IMR-90 (cell line): ENCODE measurements at places on chromosomes 7 and 10.

GRCh38 chr10:11359869-11360268 lies 251.6 kb downstream of the USP6NL start:
- DNase-seq: no peak

GRCh38 chr7:137928626-137929025 lies 73.3 kb downstream of the CREB3L2 start:
- no peak for DNase-seq

DNA sequence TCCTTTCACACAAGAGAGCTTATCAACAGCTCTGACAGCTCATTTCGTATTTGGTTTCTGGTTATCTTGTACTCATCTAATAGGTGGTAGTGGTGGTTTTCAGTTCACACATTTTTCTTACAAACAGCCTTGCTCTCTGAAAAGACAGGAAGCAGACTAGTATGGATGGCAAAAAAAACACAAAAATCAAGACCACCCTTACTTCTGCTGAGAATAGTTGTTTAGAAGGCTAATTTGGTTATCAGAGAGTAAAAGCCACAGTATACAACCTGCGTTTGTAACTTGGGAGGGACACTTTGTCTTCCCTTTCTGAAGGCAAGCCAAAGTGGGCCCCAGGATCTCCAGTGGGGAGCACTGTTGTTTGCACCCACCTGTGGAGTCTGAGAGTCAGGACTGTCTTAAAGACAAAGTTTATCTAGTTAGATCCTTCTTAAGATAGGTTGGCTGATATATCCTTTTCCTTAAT lies 68.0 kb downstream of the PIP4K2A start:
- DNase-seq: no peak

GRCh38 chr10:51744235-51745000 lies 45.0 kb upstream of the CSTF2T start:
- no peak for DNase-seq

DNA sequence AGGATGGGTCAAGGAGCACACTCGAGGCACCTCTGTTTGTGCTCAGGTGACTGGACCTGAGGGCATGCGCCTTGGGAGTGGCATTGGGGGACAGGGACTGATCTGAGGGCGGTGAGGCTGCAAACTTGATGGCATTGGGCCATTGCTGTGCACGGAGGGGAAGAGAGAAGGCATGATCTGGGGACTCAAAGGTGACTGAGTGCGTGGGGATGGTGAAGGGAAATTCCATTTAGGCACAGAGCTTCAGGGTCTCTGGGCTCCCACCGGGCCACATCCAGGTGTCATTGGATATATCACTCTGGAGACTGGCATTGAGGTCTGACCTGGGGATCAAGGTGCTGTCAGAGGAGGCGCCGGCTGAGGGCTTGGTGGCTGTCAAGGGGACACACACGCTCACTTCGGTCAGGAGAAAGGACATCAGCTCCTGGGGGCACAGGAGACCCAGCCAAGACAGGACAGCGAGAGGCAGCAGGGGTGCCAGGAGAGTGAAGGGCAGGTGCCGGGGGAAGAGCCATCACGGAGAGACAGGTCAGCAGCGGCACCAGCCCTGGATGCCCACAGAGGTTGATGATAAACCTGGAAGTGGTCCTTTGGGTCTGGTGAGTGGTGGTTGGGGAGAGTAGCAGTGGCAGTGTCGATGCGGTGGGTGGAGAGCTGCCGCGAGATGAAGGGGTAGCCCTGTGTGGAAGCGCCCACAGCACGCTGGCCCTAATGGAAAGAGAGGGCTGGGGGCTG lies 5.5 kb downstream of the ADCK2 start:
- no peak for DNase-seq

GRCh38 chr10:116155191-116155590 lies 117.8 kb downstream of the GFRA1 start:
- no peak for DNase-seq

DNA sequence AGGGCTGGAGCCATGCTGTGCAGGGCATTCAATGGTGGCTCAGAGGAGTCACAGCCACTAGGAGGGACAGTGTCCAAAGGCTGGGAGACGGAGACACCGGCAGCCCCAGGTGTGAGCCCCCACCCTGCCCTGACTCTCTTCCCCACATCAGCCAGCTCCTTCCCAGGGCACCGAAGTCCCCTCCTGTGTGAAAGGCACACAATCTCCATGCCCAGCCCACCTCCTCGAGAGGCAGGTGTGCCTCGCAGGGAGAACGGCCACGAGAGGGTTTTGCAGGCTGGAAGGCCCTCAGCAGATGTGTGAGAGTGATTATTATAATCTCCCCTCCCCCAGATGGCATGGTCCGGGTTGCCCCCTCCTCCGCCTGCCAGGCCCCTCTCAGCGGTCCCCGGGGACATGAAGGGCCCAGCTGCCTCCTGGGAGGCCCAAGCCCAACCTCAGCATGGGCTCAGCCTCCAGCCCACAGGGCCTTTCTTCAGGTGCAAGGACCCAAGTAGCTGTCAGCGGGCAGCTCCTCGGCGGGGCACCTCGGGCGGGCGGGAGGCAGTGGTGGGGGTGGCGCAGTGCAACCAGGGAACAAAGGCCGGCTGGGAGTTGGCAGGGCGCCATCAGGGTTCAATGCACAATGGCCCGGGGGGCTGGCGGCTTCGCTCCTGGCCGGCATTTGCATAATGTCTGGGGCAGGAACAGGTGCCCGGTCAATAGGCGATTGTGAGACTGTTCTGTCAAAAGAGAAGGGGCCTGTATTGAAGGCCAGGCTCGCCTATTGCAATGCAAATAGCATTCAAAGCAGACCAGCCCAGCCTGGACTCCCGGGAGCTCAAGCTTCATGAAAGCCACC lies 155.3 kb upstream of the ZMIZ1 start:
- DNase-seq: no peak

GRCh38 chr7:131533151-131533559 lies 23.3 kb downstream of the PODXL start:
- DNase-seq: no peak

GRCh38 chr7:110157631-110158362 lies 933.1 kb upstream of the LRRN3 start:
- DNase-seq: peak; percentile 51

GRCh38 chr10:132892004-132892403 lies 50.4 kb downstream of the CFAP46 start:
- DNase-seq: peak; percentile 60

GRCh38 chr7:128757203-128757602 lies 18.0 kb downstream of the CALU start:
- no peak for DNase-seq

DNA sequence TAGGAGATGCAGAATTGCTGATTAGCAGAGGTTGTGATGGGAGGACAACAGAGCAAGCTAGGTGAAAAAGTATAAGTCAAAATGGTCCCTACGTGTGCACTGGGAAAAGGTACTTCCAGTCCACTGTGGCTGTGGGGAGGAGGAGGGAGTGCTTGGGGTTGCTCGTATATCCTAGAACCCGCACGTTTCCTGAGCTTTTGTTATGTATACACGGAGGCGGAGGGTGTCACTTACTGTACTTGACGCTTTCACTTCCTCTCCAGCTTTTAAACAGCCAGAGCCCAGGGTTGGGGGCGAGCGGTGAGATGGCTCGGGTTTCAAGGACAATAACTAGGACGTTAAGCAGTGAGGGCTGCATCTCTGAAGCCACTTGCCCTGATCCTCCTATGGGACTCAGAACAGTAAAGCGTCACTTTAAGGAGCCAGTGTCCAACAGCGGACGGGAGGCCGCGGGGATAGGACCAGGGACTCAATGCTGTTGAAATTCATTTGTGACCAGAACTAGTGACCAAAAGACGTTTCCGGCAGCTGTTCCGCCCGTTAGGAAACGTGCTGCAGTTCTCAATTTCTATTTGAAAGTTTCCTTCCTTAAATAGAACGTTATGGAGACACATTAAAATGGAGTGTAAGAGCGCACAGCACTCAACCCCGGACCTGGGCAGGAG lies 985 bp upstream of the ETV1 start:
- DNase-seq: peak; percentile 37

DNA sequence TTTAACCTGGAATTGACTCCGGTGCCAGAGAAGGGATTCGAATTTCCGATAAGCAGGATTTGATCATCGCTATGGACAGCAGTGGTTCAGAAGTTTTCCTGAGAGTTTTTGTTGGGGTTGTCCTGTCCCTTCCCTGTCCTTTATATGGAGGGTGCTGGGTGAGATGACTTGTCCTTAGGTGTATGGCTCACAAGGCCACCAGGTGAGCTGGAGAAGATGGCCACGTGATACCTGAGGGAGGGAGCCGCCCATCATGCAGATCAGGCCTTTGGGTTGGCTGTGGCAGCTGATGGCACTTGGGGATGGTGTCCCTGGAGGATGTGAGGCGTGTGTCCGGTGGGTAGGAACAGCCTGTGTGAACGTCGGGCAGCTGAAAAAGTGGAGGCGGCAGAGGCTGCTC lies 187.7 kb downstream of the PTPN20 start:
- no peak for DNase-seq

- DNase-seq: no peak
Observed at GRCh38 chr10:133440633-133441285, 13.0 kb upstream of the SCART1 start.

- DNase-seq: no peak
Observed at GRCh38 chr7:236967-237366, 44.6 kb downstream of the FAM20C start.

DNA sequence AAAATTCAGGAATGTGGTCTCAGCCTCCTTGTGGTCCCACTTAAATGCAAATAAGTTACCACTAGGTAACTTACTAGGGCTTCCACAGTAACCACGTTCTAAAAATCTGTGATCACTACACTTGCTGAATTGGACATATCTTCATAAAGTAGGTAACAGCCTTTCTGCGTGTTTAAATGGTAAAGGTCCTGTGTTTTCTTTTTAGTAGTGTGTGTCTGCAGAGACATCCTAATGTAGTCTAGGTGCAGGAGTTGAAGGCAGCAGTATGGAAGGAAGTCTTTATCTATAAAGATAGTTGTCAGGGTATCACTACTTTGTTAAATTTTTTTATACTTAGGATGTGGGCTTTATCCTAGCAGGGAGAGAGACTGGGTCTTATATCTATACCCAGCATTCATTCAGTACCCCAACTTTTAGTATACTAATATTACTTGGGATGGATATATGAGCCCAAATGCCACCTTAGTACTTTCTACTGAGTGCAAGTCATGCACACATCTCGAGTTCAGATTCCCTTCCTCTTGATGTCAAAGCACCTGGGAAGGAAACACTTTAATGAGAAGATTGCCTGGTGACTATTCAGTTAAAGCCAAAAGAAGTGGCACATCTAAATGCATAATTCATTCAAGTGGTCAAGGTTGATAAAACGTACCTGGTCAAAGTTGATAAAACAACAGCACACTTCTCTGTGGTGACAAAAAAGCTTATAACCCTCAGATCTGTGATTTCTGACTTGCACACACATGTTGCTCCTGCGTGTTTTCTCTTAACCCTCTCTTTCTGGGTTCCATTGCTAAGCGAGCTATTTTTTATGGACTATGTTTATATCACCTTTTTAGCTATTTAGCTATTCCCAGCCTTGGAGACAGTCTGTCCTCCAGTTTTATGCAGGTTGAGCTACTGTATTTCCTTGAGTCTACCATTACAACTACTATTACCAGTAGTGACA lies 281.1 kb upstream of the DKK1 start:
- no peak for DNase-seq

GRCh38 chr7:32659853-32660252 lies 164.6 kb downstream of the AVL9 start:
- DNase-seq: no peak

DNA sequence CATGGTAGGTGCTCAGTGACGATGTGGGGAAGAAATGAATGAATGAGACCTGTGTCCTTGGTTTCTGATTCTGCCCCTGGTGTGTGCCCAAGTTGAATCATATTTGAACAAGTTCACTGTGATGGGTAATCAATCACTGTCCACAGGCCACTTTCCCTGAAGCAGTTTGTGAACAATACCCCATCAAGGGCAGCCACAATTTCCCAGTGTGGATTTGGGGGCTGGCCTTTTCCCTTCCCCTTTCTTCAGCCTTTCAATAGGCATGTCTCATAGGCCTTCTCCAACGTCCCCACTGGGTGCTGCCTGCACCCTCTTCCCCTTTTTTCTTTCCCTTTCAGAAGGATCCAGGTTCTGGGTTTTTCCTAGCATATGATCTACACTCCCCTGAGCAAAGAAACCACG lies 64.7 kb downstream of the CREB5 start:
- DNase-seq: no peak

DNA sequence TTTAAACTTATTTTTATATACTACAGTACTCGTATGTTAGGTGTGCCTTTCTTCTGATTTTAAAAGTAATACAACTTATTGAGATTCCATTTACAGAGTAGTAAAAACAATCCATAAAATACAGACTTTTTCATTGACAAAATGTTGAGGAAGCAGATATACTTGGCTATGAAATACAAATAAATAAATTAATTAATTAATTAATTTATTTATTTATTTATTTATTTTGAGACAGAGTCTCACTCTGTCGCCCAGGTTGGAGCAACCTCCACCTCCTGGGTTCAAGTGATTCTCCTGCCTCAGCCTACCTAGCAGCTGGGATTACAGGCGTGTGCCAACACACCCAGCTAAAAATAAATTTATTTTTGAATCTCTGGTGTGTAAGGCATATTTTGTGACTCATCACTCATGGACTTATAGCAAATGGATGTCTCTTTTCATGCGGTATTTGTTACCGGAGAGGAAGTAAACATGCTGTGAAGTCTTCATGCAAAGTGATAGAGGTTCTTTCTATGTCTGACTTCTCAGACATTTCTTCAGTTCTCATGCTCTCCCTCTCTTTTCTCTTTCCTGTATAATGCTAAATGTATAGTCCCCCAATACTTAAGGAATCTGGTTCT lies 20.2 kb upstream of the SRPK2 start:
- DNase-seq: peak; percentile 17

- no peak for DNase-seq
Observed at GRCh38 chr7:2706685-2707126, 18.7 kb downstream of the AMZ1 start.

GRCh38 chr7:21099432-21099831 lies 312.7 kb upstream of the SP8 start:
- no peak for DNase-seq

DNA sequence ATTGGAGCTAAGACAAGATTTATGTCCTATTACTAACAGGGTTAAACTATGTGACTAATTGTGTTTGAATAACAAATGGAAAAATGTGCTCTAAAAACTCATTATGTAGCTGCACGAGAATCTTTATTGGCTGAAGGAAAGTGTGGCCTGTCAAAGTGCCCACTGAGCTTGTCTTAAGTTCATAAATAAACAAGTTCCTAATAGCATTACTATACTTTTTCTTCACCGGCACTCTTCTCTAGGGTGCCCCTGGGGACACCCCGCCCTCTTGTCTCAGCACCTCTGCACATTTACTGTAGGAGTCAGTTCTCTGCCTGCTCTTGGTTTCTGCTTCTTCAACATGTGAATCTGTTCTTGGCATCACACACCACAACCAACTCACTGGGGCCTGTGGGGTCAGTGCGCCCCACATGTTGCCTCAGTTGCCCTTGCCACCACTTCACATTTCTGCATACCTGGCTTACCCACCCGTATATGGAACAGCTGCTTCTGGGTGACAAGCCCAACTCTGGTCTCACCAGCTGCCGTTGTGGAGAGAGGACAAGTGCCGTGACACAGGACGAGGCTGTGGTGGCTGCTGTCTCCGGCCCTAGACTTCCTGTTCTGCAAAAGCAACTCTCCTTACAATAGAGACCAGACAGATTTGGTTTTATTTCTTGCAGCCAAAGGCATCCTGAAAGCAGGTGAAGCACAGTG lies 96.3 kb upstream of the DDC start:
- DNase-seq: no peak
